Gastrocnemius medialis (tissue), 4 donors: ENCODE measurements at places on chromosomes 12 and 14. TPM values are rescaled to one million over a fixed set of nuclear protein-coding genes. Genes with fewer than 3 reads are reported as not detected.

The NUP107 gene
- total RNA-seq, result 19.7 TPM

DNA sequence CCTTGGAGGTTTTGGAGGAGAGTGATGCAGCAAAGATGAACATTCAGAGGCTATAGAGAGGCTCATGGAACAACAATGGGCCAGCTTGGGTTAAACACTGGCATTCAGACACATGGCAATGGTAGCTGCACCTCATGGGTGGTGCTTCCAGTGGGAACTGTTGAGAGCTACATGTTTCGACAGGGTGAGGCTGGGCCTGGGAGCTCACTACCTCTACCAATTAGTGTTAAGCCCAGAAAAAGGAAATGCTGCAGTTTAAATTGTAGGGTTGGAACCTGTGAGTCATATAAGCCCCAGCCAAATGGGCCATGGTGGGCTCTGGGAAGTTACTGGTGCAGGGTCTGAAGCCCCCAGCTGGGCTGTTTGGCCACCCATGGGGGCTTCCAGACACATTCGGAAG lies 279.7 kb downstream of the ZFP36L1 start:
- H3K36me3 ChIP-seq, result no peaks in the 10 kb centered on the region
- H3K27me3 ChIP-seq, result no peaks in the 10 kb centered on the region
- no peak for DNase-seq

GRCh38 chr14:101134851-101135433 lies 231.4 kb upstream of the RTL1 start:
- H3K4me1 ChIP-seq, result no peaks in the 10 kb centered on the region
- no peak overlapping the region for H3K4me3 ChIP-seq
- no peaks in the 10 kb centered on the region for H3K27me3 ChIP-seq
- H3K36me3 ChIP-seq, result no peaks in the 10 kb centered on the region
- DNase-seq, result no peak
- H3K27ac ChIP-seq, result no peak overlapping the region

GRCh38 chr14:50943943-50944646 lies at the start of gene PYGL:
PYGL (minus strand) TSS chr14:50944483; CDS start chr14:50944403, 80 bp downstream.
- H3K27ac ChIP-seq, result peak within 1 kb of the TSS; percentile 64
- H3K4me1 ChIP-seq, result peaks cover 4% of the 10 kb centered on the region
- peaks cover 8% of the 10 kb centered on the region for H3K27me3 ChIP-seq
- DNase-seq, result peak; percentile 47
- peak within 1 kb of the TSS; percentile 79 for H3K4me3 ChIP-seq
- H3K36me3 ChIP-seq, result no peaks in the 10 kb centered on the region
